ENCODE measurements at places on chromosomes 7 and 10. TPM values are rescaled to one million over a fixed set of nuclear protein-coding genes. Genes with fewer than 3 reads are reported as not detected.
A peak's percentile ranks its signal among the peaks of the same experiment; 100 is the strongest.

DNA sequence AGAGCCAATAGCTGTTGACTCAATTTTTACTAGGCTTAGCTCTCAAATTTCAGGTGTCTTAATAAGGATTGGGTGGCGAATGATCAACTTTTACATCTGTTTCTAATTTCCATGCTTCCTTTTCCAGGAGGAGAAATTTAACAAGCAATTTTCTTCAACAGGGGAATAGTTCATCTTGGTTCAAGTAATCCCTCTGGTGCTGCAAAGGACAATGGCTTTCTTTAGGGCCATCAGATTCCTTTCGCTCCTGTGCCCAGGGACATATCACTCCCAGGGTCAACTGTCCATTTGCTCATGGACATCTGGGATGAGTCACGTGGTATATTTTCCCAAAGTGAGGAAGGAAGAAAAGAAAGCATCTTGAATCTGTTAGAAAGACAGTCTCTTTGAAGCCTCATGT is 313.3 kb downstream of the FRMD4A start:
- no peak for ATAC-seq

- ATAC-seq, result no peak
Observed at GRCh38 chr7:30694774-30695721, 12.8 kb upstream of the CRHR2 start.

DNA sequence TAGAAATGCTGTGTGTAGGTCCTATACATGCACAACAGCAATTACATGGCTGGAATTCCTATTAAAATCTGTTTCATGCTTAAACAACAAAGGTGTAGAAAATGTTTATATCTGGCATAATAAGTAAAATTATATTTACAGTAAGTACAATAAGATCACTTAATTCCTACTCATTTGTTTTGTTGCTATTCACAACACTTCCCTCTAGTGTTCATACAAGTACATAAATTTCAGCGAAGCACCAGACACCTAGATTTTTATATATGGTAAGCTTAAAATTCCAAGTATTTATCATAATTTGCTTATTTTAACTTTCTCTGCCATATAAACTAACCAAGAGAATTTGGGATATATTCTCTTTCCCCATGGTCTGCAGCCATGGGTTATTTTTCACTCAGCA is 51.8 kb upstream of the ANK3 start:
- no peak for ATAC-seq

DNA sequence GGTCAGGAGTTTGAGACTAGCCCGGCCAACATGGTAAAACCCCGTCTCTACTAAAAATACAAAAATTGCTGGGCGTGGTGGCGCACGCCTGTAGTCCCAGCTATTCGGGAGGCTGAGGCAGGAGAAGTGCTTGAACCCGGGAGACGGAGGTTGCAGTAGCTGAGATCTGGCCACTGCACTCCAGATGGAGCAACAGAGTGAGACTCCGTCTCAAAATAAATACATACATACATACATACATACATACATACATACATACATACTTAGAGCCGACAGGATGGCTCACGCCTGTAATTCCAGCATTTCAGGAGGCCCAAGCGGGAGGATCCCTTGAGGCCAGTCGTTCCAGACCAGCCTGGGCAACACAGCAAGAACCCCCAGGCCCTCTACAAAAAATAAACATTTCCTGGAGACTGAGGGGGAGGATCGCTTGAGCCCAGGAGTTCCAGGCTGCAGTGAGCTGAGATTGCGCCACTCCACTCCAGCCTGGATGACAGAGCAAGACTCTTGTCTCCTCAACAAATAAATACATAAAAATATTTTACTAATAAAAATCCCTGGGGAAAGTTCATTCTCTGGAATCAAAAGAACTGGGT is 90.9 kb upstream of the TNRC18 start:
- ATAC-seq, result no peak

DNA sequence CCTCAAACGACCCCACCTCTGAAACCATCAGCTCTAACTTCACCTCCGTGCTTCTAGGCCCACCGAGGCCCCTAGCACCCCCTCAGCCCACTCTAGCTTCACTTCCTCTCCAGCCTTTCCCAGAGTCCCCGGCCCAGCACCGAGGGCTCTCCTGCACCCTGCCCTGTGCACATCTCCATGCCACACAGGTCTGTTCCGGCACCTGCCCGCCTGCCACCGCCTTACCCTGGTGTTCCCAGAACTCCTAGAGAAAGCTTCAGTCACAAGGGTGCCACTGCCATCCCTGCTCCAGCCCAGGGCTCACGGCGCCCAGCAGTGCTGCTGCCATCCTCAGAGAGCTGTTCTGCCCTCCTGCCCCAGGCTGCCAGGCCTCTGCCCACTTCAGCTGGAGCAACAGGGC is 61.3 kb upstream of the INSIG1 start:
- ATAC-seq, result no peak

GRCh38 chr7:42661312-42661711 is 250.6 kb downstream of the C7orf25 start:
- ATAC-seq, result no peak

GRCh38 chr10:132590752-132591121 is 53.1 kb downstream of the INPP5A start:
- ATAC-seq, result no peak

DNA sequence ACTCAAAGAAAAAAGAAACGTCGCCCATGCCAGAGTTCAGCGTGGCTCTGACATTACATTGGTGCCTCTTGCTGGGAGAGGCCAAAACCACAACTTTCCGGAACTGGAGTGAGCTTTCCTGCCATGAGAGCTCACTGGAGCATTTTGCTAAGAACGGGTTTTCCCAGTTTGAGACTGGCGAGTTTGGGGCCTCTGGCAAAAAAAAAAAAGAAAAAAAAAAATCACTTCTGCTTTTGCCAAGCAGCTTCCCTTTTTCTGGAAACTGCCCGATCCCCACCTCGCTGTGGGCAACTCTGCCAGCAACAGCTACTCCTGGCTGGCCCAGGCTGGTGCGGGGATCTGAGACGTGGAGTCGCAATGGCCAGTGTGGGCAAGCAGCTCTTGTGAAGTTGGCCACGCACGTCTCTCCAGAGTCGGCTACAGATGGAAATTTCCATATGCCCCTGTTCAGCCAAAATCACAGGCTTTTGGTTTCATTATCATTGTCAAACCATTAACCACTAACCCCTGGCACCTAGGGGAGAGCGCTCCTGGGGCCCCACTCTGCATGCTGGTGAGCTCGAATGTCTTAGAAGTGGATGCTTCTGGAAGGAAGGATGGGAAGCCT is 25.7 kb downstream of the PRKAG2 start:
- peak; percentile 91 for ATAC-seq

DNA sequence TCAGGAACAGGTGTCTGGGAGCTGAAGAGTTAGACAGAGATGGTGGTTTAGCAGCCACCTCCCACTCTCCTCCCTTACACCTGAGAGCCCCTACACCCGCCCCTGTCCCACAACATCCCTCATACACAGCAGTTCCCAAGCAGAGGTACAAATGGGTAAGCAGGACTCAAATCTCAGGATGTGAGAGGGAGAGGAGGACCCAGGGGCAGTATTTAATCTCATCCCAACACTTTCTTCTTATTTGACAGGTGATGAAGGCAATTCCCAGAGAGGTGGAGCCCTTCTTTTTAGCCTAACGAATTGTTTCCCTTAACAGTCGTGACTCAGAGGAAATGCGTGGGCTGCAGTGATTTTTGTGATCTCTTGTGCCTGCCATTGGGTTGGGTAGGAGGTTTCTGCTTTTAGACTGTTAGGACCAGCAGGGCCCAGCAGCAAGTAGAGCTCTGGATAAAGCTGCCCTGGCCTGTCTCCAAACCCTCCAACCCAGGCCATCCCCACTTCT is 191.3 kb downstream of the HECW1 start:
- ATAC-seq, result peak; percentile 77

The TCAF2 gene
- 106 TPM for total RNA-seq

The ZNF239 gene
- total RNA-seq, result 1.0 TPM

The ATG9B gene
- 18.2 TPM for total RNA-seq

The ST8SIA6 gene
- not detected for total RNA-seq

The CDC14C gene
- total RNA-seq, result not detected

The DYDC1 gene
- total RNA-seq, result not detected

The TBX20 gene
- total RNA-seq, result not detected

The HDAC9 gene
- 1.4 TPM for total RNA-seq

The PTEN gene
- 65.8 TPM for total RNA-seq
